ENCODE measurements at places on chromosomes 5 and 9.

GRCh38 chr5:73214996-73215395 is 42.0 kb downstream of the TMEM174 start:
- DNase-seq: no peak

- no peak for DNase-seq
Observed at GRCh38 chr9:21970800-21971640, 23.2 kb downstream of the CDKN2A start.

DNA sequence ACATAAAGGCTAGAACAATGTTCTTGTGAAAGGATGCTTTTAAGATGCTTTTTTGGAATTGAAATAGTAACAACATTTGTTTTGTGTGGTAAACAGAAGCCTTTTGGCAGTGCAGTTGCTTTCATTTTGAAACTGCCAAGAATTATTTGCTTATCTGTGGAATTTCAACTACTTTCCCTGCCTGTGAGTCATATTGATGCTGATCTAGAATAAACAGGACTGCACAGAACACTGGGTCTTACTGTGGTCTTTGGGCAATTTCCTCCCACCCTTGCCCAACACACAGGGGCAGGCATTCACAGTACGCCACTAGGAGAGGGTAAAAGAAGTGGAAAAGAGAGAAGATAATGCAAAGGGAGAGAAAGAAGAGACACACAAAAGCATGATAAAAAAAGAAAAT is 483.7 kb downstream of the ELAVL2 start:
- DNase-seq: no peak

DNA sequence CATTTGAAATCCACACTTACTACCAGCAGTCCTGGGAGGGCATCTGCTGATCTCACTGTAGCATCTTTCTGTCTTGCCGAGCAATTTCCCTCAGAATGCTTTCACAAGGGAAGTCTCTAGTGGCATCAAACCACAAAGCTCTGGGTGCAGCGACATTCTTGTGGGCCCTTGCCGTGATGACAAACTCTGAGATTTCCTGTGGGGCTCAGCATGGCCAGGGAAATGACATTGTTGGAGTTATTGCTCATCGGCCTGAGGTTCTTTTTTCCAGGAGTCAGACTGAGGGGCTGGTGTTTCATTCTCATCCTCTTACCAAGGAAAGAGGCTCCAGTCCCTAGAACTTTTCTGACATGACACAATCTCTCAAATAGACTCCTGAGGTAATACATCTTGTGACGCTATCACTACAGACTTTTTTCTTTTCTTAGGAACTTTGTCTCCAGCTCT is 51.4 kb downstream of the PFDN1 start:
- DNase-seq: peak; percentile 75

Measured in cardiac septum (tissue), 1 donor.